ENCODE measurements at places on chromosomes 2 and 18.

GRCh38 chr2:95012881-95013550, 12.5 kb upstream of the MAL start:
- no peak for DNase-seq

DNA sequence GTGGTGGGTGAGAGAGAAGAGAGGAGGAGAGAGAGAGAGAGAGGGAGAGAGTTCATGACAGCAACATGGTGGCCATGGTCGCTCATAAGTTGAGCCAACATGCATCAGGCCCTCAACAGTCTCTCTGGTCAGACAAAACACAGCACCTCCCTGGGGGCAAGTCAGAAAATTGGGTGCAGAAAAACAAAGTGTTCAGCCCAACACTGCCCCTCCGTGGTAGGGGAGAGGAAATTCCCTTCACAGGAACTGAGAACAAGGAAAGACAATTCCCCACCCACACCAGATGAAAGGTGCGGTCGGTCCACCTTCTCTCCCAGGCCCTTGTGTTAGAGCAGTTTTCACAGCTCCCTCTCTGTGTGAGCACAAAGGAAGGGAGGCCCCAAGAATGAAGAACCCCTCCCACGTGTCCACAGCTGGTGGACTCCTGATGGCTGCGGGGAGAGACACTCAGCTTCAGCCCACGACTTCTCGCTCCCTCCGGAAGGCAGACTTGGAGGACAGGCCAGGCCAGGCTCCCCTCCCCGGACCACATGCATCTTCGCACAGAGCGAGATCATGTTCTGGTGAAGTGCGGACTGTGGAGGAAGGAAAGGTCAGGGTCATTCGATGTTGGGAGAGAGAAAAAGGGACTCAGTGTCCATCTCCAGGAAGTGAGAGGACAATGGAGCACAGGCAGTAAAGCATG, 181.7 kb downstream of the ANAPC1 start:
- peak; percentile 64 for DNase-seq

DNA sequence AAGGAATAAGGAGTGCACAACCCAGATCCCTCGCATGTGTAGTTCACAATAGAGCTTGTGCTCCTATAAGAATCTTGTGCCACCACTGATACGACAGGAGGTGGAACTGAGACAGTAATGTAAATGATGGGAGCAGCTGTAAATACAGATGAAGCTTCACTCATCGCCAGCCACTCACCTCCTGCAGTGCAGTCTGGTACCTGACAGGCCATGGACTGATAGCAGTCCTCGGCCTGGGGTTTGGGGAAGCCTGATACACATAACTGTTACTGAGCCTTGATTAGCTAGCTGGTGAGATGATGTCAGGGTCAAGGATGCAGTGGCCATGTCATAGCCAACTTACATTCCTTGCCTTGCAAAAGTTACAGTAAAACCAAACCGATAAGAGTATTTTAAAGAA, 376.6 kb downstream of the NBAS start:
- no peak for DNase-seq

- DNase-seq, result no peak
Measured at GRCh38 chr2:159204381-159205144, 81.9 kb downstream of the WDSUB1 start.

- DNase-seq, result no peak
Measured at GRCh38 chr2:69201259-69201658, 185.8 kb downstream of the GFPT1 start.

GRCh38 chr2:179936141-179936540, 71.0 kb downstream of the CWC22 start:
- no peak for DNase-seq

DNA sequence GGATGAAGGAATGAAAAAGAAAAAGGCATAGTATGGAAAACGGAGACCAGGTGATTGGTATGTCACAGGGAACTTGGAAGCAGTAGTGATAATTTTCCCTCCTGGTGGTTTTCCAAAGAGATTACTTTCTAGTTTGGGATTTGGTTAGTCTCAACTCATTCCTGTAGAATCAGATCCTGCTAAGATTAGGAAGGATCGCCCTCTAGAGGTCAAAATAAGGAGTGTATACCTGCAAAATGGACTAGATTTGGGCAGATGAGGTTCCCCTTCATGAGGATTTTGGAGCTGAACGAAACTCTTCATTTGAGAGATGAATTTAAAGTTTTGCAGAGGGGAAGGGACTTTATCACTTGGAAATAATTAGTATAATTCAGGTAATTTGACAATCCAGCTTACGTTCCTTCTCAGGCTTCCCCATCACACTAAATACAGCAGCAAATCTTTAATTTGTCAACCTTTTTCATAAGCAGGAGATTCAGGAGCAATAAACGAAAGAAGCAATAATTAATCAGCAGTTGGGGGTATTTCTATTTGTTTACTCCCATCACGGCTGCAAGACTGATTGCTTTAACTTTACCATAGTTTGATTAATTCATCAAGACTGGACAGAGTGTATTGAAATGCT, 65.2 kb downstream of the CCDC195 start:
- DNase-seq, result no peak

DNA sequence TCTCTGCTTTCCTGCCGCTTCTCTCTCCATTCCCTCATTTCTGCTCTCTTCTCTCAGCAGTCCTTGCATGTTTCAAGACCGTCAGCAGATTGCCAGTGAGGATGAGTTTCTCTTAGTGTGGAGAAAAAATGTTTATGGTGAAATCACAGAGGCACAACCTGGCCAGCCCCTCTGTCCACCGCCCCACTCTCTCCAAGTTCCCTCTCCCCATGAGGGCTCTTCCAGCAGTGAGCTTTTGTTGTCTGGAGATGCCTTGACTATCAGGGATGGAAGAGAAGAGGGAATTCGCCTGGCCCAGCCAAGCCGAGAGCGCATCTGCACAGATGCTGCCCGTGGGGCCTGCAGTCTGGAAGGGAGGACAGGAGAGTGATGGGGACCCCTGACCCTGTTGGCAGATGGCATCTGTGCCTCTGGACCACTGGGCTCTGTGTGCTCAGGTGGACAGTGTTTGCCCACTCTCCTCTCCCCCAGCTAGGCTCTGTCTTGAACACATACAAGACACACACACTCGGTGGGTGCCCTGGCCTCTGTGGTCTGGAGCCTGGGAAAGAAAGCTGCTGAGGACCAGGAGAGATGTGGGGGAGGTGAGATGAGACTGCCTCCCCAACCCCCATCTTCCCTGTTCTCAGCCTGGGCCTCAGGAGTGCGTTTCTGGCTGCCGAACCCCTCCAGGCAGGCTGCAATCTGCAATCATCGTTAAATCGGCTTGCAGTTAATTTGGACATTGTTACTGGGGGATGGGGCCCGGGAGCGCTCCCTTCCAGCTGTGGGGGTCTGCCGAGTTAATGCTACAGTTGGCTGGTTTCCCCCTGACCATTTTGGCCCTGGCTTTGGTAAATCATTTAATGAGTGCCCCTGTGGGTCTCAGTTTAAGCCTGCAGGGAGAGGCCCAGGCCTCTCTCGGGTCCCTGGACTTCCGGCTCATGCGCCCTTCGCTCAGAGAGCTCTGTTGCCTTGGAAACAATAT, 4.5 kb downstream of the ITM2C start:
- no peak for DNase-seq

- DNase-seq, result no peak
Measured at GRCh38 chr2:150485114-150485870, 2.2 kb downstream of the RND3 start.

DNA sequence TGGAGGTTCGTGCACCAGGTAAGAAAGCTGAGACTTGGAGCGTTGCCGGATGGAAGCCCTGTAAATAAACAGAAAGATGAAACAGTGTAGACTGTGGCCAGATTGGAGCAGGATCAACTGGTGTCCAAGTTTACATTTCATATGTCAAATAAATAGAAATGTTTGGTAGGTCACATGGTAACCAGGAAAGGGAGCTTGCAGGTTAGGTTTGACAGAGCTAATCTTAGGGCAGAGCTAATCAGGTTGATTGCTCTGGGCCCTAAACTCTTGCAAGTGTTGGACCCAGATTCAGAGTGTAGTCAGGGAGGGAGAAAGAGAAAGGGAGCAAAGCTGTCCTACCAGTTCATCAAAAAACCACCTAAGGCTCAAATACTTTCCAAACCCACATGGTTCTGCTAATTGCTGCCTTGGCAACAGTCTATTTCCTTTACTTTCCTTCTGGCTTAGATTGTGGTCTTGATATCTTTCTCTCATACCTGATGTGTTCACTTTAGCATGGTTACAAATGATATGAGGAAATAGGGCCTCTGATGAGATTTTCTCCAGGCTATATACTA, 63.2 kb downstream of the G6PC2 start:
- no peak for DNase-seq

GRCh38 chr2:127485051-127485693, 41.1 kb downstream of the IWS1 start:
- no peak for DNase-seq

DNA sequence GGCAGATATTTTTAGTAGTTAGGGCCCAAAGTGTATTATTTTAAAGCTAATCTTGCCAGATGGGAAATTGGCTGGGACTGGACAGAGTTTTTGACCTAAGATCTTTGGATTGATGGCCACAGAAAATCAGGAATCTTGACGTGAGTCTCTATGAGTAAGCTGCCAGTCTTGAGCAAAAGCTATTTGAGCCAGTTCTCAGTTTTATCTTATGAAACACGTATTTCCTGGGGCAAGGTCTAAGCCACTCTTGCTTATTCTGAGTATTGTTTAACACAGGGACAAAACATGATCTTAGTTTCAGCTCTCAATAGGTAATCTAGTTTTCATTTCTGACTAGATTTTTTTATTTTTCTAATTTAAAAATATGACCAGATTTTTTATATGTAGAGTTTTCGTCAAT, 329.4 kb downstream of the CNTNAP5 start:
- DNase-seq, result no peak

- no peak for DNase-seq
Measured at GRCh38 chr2:58019229-58019628, 27.4 kb upstream of the VRK2 start.

DNA sequence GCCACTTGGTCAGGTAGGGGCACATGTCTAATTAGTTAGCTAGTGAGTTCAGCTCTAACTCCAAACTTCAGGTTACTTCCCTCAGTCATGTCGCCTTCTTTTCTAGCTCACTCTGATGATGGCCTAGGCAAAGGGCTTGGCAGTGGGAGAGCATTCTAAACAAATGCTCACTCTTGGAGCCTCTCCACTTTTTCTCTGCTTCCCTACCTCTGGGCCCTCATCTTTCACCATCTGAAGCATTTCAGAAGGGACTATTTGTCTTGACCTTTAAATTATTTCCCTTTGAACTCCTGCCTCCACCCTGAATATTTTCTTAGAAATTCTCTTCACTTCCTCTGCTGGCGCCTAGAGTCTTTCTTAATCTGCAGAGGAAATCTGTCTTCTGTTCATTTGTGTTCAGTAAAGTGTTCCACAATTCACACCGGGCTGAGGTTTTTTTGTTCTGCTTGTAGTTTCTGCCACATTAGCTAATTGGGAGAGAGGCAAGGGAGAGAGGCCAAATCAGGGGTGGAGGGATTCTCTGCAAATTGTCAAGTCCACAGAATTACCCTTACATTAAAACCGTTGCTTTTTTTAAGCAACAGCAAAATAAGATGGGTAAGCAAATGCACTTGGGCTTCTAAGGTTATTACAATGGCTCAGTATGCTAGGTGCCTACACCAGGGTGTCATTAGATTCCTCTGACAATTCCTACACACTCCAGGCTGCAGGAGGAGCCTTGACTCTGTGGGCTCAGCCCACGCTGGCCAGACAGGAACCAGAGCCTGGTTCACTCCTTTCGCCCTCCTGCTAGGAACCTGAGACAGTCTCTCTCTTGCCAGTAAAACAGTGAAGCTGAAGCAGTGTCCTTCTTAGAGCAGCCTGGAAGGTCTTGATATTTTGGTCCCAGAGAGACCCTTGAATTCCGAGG, 5.5 kb downstream of the MSGN1 start:
- no peak for DNase-seq

GRCh38 chr2:3785220-3785889, 82.0 kb downstream of the DCDC2C start:
- DNase-seq, result no peak

GRCh38 chr2:163729636-163730273, 6.1 kb downstream of the FIGN start:
- DNase-seq, result no peak

GRCh38 chr18:12639990-12640880, 17.7 kb downstream of the SPIRE1 start:
- no peak for DNase-seq

DNA sequence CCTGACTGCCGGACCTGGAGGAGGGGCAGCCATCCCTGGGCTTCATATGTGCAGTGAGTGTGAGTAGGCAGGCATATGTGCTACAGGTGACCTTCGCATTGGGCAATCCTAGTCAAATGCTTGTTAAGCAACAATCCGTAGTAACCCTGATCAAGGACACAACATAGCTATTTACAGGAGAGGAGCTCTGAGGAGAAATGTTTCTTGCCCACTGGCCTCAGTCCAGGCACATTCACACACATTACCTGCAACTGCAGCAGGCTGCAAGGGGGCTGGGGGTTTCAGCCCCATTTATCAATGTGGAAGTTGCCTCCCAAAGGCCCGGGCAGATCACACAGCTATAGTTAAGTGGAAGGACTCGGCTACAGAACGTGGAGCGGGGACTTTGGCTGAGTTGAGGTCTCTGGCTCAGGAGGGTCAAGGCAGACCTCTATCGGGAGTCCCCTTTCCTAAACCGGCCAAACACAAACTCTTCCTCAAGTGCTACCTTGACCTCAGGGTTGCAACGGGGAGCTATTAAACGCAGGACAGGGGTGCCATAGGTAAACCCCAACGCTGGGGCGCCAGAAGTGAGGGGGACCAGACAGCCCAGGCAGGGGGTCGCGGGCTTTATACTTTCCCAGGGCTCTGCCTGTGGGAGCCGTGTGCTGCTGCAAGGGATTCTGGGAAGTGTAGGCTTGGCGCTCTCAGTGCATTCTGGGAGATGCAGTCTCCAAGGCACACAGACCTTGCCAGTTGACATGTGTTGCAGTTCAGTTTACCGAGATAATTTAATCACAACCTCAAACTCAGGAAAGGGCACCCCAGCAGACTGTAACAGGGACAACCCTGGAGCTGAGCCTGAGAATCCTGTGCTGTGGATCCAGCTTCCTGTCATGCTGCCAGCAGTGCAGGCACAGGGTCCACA, 9.4 kb downstream of the KHK start:
- DNase-seq, result no peak

DNA sequence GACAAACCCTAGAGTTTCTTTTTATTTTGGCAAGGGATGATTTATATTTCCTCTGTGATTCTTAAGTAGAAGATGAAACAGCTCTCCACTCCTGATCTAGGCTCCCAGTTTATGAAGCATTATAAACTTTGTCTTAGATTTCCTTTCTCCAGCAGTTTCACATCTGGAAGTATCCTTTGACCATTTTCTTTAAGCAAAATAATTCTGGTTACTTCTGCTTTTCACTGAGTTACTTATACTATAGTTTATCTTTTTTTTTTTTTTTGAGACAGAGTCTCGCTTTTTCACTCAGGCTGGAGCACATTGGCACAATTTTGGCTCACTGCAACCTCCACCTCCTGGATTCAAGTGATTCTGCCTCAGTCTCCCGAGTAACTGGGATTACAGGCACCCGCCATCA, 45.5 kb downstream of the KCMF1 start:
- DNase-seq, result no peak

- no peak for DNase-seq
Measured at GRCh38 chr18:37617623-37618022, 52.0 kb upstream of the CELF4 start.
